ENCODE measurements at places on chromosomes 7 and 10.
A peak's percentile ranks its signal among the peaks of the same experiment; 100 is the strongest.

- no peak for DNase-seq
Observed at GRCh38 chr10:129526943-129527342, 59.9 kb downstream of the MGMT start.

DNA sequence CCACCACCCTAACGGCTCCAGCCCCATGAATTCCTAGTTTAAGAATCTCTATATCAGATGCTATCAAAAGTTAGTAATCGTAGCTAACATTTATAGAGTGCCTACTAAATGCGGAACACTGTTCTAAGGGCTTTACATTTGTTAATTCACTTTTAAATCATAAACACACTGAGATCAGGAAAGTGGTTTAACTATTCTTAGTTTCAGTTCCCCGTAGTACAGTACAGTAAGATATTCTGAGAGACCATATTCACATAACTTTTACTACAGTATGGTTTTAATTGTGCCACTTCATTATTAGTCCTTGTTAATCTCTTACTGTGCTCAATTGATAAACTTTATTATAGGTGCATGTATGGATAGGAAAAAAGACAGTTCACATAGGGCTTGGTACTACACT is 22.5 kb downstream of the SYPL1 start:
- no peak for DNase-seq

DNA sequence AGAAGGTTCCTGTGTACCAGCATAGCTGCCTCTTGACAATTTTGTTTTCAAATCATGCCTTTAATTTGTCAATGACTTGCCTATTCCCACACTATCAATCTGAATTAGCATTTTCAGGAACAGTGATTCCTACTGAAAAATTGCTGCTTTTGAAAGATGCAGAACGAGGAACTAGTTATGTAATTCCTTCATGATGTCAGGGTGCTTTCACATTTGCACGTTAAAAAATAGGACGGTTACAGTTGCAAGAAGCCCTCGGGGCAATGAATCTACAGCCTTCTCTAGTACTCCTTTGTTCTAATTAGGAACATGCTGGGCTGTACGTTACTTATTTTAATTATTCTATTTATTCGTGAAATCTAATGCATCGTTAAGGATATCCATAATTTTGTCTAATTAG is 253.9 kb downstream of the OTUD1 start:
- no peak for DNase-seq

DNA sequence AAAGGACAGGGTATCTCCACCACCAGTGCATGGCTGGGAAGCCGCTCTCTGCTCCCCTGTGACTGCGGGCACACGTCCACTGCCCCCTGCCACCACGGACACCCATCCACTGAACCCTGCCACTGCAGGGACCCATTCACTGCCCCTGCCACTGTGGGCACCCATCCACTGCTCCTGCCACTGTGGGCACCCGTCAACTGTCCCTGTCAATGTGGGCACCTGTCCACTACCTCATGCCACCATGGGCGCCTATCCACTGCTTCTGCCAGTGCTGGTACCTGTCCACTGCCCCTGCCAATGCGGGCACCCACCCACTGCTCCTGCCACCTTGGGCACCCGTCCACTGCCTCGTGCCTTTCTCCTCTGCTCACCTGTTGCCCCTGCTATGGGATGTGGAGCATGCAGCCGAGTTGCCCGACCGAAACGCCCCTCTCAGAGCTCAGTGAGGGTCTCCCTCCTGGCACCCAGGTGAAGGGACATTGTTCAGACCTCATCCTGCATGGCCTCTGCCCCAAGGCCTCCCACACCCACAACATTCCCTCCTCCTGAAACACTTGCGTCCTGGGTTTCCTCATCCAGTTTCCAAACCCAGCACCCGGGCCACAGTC is 207.4 kb downstream of the ADARB2 start:
- no peak for DNase-seq

- DNase-seq, result no peak
Observed at GRCh38 chr7:33471636-33472242, 342.4 kb downstream of the BBS9 start.

DNA sequence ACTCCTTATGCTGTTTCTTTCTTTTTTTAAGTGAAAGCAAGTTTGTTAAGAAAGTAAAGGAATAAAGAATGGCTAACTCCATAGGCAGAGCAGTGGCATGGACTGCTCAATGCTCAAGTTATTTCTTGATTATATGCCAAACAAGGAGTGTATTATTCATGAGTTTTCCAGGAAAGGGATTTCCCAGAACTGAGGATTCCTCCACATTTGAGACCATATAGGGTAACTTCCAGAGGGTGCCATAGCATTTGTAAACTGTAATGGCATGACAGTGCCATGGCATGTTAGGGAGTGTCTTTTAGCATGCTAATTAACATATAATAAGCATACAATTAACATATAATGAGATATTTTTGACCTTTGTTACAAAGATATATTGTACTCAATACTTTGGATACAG is 1034.5 kb upstream of the PHF14 start:
- no peak for DNase-seq

- DNase-seq, result no peak
Observed at GRCh38 chr10:116272440-116273283, at the start of gene GFRA1. TSS of gene GFRA1 (minus strand) at chr10:116273206. CDS start at chr10:116272029, 1,177 bp downstream.

- DNase-seq, result no peak
Observed at GRCh38 chr7:68752485-68753178, 845.6 kb upstream of the AUTS2 start.

DNA sequence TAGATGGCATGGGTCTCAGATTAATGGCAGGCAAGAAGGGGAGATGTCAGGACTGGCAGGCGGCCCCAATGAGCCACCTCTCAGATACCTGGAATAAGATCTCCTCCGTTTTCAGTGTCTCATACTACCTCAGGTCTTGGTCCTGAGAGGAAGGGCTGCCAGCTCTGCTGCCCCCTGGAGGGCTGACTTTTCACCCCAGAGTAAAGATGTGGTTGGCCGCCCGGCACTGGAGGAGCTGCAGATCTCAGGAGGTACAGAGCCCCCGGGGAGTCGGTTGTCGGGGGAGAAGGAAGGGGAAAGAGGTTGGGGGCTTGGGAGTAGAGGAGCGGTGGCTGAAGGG is 642 bp upstream of the COL13A1 start:
- DNase-seq, result no peak

DNA sequence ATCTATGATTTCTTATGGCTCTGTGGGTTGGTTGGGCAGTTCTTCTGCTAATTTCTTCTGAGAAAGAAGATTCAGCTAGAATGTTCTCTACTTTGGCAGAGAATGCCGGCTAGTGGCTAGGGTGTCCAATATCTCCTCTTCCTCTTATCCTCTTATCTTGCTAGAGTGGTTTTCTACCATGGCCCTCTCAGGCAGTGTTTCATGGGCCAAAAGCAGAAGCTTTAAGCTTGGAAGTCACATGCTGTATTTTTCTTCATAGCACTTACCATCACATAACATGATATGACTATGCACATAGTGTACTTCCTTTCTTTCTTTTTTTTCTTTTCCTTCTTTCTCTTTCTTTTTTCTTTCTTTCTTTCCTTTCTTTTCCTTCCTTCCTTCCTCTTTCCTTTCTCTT is 140.0 kb downstream of the ITGB8 start:
- DNase-seq, result no peak

DNA sequence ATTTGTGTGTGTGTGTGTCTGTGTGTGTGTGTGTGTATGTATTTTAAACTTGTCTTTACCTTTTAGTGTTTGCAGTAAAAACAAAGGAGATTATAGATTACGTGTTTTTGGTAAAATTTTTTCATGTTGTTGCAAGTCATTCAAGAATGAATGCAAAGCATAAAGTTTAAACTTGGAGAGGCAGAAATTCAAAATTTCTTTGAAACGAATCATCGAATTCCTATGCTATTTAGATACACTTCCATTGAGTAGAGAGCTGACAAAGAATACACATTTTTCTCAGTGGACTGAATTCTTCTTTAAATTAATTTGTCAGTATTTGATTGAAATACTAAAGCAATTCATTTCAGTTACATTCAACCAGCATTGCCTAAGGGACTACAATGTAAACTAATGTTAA is 66.0 kb upstream of the HDAC9 start:
- DNase-seq, result no peak

GRCh38 chr7:92751902-92752901 is 84.2 kb downstream of the CDK6 start:
- DNase-seq, result no peak

DNA sequence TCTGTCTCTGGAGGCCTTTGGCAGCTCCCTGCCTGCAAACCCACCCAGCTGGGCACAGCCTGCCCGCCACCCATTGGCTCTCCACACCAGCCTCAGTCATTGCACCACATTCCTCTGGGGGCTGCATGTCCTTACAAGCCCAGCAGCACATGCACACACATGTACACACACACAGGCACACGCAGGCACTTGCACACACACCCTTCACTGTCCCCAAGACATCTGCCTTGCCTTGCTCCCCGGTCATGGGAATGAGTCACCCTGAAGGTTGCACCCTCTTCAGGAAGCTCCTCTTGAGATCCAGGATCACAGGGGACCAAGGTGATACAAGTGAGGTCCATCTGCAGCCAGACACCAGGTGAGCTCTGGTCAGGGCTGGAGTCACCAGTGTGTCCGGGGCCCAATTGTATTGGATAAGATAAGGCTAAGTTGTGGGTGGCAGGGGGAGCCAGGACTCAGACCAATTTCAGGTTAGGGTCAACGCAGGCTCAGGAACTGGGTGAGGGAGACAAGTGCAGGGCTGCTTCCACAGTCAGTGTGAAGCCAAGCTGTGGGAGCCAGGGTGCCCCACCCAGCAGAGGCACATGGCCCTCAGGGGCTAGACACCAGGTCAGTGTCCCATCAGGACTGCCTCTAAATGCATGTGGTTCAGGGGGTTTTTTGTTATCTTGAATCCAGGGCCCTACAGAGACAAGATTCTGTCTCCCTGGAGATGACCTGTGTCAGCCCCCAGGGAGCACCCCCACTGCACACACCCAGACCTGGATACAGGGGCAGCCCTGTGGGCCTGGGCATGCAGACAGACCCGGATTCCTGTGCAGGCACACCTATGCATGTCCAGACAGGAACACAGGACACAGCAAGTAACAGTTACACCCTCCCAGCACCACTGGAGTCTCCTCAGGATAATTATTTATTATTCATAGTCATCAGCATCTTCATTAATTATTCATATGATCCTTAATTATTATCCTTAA is 33.8 kb downstream of the KCNH2 start:
- no peak for DNase-seq

GRCh38 chr10:10850214-10850613 is 167.5 kb upstream of the CELF2 start:
- DNase-seq, result no peak

DNA sequence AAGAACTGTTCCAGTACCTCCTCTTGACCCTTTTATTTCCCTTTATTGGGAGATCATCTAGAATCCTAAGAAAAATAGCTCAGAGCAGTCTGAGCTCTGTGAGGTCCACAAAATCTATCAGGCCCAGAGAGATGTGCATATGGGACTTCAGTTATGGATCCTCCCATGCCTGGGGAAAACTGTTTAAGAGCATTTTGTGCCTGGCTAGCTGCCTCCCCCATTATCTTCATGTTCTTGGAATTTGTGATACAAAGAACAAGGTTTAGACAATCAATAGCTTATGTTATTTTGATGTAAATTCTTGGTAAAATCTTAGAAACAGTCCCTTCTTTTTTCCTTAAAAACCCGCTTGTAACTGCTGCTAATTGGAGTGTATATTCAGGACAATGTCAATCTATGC is 75.2 kb downstream of the USP6NL start:
- DNase-seq, result no peak

DNA sequence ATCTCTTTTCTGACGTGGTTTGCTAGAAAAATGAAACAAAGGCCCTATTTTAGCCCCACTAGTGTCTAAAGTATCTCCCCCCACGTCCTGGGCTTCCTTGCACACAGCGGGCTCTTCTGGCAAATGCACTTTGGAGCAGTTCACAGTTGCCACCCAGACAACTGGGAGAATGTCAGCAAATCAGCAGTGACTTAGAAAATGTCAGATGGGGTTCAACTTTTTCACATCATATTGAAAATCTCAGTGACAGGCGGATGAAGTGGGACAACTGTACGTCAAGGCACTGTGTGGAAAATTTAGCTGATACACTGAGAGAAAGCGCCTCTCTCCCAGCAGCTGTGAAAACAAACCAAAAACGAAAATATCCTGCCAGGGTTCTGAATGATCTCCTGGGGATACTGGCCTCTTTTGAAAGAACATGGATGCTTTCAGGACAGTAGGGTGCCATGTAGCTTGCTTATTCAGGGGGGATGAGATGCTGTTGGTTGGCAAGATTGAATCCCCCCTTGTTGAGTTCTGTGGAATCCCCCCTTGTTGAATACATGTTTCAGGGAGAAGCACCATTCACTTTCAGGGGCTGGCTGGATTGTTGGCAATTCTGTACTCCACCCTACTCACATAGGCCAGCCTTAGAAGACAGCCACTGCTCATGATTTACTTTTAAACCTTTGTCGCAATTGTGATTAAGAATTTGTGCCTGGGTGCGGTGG is 372.8 kb upstream of the CELF2 start:
- no peak for DNase-seq

GRCh38 chr10:28793482-28793881 is 116.2 kb downstream of the BAMBI start:
- no peak for DNase-seq

- DNase-seq, result no peak
Observed at GRCh38 chr10:4006051-4006450, 221.0 kb upstream of the KLF6 start.

GRCh38 chr10:110305767-110306451 is 1.2 kb upstream of the SMNDC1 start:
- DNase-seq, result peak; percentile 35

- no peak for DNase-seq
Observed at GRCh38 chr7:151790830-151791620, 85.9 kb downstream of the PRKAG2 start.

DNA sequence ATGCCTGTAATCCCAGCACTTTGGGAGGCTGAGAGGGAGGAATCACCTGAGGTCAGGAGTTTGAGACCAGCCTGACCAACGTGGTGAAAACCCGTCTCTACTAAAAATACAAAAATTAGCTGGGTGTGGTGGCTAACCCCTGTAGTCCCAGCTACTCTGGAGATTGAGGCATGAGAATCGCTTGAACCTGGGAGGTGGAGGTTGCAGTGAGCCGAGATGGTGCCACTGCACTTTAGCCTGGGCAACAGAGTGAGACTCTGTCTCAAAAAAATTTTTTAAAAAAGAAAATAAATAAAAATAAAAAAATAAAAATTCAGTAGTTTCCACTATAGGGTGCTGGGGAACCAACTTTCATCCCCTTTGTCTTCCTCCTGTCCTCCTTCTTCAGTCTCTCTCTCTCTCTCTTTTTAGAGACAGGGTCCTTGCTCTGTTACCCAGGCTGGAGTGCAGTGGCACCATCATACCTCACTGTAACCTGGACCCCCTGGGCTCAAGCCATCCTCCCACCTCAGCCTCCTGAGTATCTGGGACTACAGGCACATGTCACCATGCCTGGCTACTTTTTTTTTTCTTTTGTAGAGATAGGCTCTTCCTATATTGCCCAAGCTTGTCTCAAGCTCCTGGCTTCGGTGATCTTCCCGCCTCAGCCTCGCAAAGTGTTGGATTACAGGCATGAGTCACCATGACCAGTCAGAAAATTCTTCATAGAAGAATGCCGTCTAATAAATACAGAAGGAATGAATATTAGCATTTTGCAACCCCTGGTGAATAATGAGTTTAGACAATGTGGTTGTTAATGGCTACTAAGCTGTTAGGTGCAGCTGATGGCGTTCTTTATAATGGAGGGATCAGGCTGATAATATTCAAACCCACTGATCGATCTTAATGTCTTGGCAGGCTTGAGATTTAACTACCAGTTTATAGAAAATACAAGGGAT is 20.6 kb downstream of the RBM20 start:
- no peak for DNase-seq

- DNase-seq, result no peak
Observed at GRCh38 chr10:49365675-49366415, 30.0 kb downstream of the DRGX start.

Data from iPS DF 19.7 (cell line).